ENCODE measurements at places on chromosomes 2 and 18. TPM values are rescaled to one million over a fixed set of nuclear protein-coding genes. Genes with fewer than 3 reads are reported as not detected.

Gene LAMA1
- total RNA-seq, result 0.67 TPM

Gene NMS
- total RNA-seq, result not detected

Gene ASAP2
- 5.9 TPM for total RNA-seq

Gene MYO3B
- total RNA-seq, result 0.05 TPM

Gene GLB1L
- 5.2 TPM for total RNA-seq

Gene KIAA2012
- total RNA-seq, result under 0.01 TPM

GRCh38 chr2:202436626-202437025 lies 60.5 kb downstream of the BMPR2 start:
- DNase-seq, result no peak

DNA sequence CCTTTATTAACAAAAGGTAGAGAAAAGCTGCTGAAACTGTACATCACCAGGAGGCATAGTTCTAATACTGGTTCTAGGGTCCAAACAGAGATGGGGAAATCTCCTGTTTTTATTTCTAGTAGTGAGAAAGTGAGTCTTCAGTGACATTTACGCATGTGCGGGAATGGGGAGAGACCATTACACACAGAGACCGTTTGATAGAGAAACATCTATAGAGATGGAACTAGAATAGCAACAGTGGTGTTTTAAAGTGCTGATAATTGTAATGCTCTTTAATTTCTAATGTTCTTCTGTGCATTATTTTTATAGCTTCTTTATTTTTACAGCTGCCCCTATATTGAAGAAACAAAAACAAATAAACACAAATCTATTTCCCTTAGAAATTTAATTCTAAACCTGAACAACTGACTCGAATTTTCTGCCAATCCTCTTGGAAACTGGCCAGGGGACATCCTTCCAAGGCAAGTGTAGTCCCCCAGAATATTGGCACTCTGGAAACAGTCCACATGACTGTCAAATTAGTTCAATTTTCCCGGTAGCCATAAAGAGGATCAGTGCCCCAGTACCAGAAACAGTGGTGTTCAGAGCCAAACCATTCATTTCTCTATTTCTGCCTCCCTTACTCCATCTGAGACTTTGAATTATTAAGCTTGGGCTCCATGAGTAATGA lies 260.9 kb downstream of the ICOS start:
- no peak for DNase-seq

GRCh38 chr2:122875091-122875865 lies 1119.8 kb downstream of the TSN start:
- no peak for DNase-seq

GRCh38 chr2:71554706-71555056 lies 101.3 kb downstream of the DYSF start:
- no peak for DNase-seq

DNA sequence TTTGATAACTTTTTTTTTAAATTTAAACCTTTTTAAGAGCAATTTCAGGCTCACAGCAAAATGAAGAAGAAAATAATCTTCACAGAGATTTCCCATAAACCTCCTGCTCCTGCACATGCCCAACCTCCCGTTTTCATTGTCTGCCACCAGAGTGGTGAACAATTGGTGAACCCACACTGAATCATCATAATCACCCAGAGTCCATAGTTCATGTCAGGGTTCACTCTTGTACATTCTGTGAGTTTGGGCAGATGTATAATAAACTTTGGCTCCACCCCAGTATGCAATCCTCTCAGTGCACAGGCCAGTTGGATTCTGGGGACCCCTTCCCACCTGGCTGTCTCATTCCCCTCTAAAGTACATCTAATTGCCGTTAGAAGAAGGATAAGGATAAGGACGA lies 24.4 kb downstream of the C18orf54 start:
- no peak for DNase-seq

- no peak for DNase-seq
These were observed 131.4 kb upstream of the MAPRE2 start for GRCh38 chr18:34909637-34910364.

GRCh38 chr2:37582481-37583220 lies 88.8 kb downstream of the CDC42EP3 start:
- DNase-seq, result no peak

- no peak for DNase-seq
These were observed 429.6 kb upstream of the SALL3 start for GRCh38 chr18:78549971-78550370.

- no peak for DNase-seq
These were observed 2.5 kb upstream of the ICOS start for GRCh38 chr2:203934041-203934492.

GRCh38 chr18:74831571-74832250 lies 234.0 kb downstream of the ZNF407 start:
- DNase-seq, result no peak

DNA sequence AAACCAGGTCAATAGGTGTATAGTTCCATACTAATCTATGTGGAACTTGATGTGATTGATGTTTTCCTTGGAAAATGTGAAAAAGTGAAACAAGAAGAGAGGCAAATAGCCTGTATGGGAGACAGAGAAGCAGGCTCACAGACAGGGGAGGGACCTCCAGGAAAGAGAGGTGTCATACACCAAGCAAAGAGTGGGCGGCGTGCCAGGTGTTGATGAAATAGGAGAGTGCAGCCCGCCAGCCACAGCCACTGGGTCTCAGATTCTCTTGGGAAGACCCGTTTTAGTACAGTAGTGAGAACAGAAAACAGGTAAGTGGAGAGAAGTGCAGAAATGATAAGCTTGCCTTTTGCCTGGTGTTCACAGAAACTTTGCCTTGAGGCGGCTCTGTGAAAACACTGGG lies 301.9 kb downstream of the ZNF407 start:
- DNase-seq, result no peak

DNA sequence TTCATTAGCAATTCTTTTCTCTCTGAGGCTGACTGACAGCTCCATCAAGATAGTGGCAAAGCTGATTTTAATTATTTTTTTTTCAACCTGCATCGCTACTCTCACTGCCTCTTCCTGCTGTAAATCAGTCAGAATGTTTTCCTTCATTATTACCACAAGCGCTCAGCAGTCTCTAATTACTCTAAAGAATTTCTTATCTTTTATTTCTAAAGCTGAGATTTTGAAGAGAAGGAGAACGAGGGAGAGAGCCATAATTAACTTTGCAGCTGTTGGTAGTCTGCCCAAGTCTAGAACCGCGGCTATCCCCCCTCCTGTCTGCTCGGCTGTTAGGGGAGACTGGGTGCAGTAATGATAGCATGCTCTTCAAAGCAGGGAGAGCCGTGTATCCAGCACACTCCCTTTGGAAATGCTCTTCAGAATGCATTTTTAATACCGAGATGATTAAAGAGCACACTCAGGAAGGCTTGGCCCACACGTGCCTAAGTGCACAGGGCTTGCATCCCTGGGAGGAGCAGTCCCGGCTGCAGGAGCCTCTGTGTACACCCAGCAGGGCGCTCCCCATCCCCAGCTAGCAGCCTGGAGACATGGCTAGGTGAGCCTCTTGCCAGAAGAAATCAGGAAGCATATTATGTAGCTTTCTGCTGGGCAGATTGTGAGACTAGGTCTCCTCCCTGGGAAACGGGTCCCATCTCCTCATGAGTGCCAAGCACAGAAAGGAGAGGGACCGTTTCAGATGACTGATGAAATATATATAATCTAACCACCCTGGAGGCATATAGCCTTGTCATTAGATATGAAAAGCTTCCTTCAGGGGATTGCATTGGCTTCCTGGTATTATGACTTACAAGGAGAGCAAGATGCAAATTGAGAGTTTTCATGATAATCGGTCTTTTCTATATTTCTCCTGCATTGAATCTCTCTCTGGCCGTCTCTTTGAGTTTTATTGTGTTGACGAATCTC lies 555.2 kb downstream of the CMPK2 start:
- DNase-seq, result no peak

DNA sequence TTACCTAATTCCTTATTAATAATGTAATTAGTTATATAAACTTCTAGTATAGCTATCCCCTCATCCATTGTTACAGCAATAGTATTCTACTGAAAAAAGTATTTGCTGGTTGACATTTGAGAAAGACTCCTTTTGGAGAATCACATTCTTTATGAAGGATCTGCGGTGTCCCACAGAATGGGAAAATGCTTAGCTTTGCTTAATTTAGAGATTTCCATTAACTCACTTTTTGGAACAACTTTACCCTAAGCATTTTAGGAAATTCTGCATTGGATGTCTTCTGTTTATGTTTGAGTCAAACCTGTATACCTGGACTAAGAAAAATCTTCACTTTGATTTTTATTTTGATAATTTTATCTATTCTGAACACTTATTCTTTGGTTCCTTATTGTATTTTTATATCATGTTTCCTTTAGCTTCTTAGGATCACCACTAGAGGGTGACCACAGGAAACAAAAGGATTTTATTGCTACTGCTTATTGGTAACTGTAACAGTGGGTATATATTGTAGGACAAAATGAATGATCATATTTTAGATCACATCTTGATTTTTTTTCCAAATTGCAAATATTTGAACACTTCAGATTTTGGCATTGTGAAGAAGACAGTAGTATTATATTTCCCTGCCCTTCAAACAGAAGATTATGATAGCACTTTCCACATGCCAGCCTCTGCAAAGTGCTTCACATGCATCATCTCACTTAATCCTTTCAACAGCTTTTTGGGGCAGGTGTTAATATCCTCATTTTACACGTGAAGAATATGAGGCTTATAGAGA lies 79.6 kb downstream of the MIB1 start:
- no peak for DNase-seq

- no peak for DNase-seq
These were observed 259.0 kb downstream of the HNMT start for GRCh38 chr2:138223319-138223718.

DNA sequence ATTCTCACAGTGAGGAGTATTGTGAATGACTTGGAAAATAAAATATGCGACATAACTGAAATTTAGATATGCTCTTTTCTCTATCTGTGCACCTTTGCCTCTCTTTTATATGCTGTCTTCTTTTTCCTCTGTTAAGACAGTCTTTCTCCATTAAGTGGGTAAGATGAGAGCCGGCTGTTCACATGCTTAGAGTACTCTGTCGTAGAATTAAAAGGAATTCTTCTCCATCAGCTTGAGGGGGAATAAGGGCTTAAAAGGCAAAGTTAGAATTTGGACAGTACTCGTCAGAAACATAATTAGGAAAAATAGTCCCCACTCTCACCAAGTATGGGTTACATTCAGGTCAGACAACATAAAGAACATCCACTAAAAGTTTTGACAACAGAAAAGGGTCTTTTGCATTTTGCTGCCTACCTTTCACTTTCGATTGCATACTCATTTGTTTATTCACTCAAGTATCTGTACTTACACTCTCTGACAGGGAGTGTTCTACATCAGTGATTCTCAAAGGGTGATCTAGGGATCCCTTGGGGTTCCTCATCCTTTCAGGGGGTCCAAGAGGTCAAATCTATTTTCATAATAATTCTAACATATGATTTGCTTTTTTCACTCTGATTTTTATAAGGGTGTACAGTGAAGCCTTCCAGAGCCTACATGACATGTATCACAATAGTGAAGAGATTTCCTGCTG lies 48.0 kb downstream of the ARHGAP15 start:
- no peak for DNase-seq

- DNase-seq, result no peak
These were observed 119.9 kb upstream of the DCC start for GRCh38 chr18:52220062-52220591.

GRCh38 chr2:159564081-159564480 lies 52.3 kb downstream of the BAZ2B start:
- no peak for DNase-seq

GRCh38 chr2:48339451-48339850 lies 190.5 kb upstream of the STON1 start:
- DNase-seq, result no peak

DNA sequence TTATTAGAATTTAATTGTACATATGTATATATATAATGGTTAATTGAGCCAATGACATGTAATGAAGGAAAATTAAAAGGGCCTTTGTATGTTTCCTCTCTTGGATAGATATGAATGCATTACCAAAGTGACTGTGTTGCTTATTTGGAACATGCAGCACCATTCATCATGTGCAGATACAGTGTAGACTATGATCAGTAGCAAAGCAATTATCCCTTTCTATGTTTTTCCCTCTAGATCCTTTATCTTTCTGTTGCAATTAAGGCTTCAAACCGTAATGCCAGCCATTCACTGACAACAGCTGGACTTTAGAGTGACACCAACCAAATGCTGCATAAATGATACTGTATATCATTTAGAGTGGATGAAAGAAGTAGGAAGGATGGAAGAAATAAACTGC lies 565.2 kb downstream of the NRXN1 start:
- no peak for DNase-seq

DNA sequence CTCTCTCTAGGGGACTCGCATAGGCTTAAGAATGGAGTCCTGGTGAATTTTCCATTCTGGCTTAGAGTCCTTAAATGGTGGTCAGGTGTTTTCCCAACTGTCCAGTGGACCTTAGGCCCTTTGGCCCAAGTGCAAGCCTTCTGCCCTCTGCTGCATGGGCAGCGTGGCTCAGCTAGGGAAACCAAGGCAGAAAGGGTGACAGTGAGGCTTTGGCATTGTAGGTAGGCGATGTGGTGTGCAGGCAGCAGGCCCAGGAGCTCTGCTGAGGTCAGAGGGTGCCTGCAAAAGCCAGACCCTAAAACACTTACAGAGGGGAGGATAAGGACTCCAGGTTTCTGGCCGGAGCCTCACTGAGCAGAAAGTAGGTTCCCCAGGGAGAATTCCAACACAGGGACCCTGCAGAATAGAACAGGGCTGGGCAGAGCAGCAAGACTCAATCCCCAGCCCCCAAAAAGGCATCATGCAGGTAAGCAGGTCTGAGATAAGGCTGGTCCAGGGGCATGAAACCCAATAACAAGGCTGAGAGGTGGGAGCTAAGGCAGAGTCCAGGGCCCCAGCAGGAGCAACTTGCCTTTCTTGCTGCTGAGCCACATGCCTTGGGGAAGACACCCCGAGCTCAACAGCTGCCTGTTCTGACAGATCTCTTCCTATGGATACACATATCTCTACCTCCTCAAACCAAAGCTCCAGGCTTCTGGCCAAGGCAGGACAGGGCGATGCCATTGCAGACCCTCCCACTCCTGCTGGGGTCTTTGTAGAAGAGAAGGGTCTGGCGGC lies 199.7 kb downstream of the TNS1 start:
- DNase-seq, result no peak

DNA sequence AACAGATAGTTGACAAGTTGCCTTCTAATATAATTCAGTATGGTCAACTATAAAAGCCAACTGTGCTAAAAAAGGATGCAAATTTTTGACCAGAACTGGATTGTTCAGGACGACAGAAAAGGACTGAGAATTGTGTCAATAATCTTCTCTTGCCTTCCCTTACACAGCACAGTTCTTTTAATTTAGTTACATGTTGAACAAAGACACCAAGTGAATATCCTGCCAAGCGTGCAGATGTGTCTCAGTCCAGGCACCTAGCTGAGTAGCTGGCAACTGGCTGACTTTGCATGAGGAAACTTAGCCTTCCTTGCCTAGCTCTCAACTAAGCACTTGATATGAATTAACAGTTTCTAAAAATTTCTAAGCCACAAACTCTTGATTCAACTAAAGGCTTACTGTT lies 801.4 kb downstream of the BCL11A start:
- DNase-seq, result no peak

DNA sequence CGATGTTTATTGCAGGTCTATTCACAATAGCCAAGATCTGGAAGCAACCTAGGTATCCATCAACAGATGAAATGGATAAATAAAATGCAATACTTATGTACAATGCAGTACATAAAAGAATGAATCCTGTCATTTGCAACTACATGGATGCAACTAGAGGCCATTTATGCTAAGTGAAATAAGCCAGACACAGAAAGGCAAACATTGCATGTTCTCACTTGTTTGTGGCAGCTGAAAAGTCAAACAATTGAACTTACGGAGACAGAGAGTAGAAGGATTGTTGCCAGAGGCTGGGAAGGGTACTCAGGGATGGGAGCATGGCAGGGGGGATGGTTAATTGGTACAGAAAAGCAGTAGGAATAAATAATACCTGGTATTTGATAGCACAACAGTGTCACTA lies 563.9 kb downstream of the TMX3 start:
- DNase-seq, result no peak

All from liver (tissue), 10 donors.